Mesothelial cell of epicardium (in vitro differentiated cells): ENCODE measurements at places on chromosomes 2 and 18. TPM values are rescaled to one million over a fixed set of nuclear protein-coding genes. Genes with fewer than 3 reads are reported as not detected.

The HADHA gene
- total RNA-seq, result 95.5 to 100 TPM (median 97.4 TPM) in 3 replicates

The PKDCC gene
- total RNA-seq, result 112 to 131 TPM (median 123 TPM) in 3 replicates

The PCARE gene
- total RNA-seq, result 0.07 to 0.22 TPM (median 0.09 TPM) in 3 replicates

- DNase-seq, result no peak
These were observed 565.2 kb downstream of the NRXN1 start for GRCh38 chr2:50466685-50467084.

DNA sequence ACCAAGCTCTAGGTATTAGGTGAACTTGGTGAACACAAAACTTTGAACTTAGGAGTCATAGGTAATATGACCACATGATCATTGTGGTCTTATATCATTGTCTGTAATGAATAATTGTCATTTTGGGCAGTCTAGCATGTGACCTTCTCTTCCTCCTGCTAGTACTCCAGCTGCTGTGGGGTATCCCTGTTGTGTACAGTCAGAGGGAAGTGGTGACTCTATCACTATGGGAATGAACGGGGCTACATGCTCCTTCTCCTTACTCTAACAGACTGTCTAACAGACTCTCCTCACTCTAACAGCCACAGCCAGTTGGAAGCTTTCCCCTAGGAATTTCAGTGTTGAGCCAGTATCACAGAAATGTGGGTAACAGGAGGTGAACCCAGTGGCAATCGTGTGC lies 68.2 kb upstream of the NEDD4L start:
- no peak for DNase-seq

DNA sequence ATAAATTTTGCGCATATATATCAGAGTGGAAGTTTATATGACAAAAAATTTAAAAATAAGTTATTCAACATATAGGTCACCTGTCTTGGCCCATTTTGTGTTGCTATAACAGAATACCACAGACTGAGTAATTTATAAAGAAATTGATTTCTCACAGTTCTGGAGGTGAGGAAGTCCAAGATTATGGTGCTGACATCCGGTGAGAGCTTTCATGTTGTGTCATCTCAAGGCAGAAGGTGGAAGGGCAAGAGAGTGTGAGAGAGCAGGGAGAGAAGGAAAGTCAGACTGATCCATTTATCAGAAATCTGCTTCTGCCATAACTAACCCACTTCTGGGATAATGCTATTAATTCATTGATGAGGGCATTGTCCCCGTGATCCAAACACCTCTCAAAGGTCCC lies 9.0 kb upstream of the FEZ2 start:
- no peak for DNase-seq
